CD4-positive, alpha-beta T cell treated with Interleukin-6 at 100 ng/mL for 8 hours (primary cell): ENCODE measurements at places on chromosomes 4 and X.

GRCh38 chr4:181690498-181690897 is 552.7 kb upstream of the TENM3 start:
- no peak for DNase-seq

DNA sequence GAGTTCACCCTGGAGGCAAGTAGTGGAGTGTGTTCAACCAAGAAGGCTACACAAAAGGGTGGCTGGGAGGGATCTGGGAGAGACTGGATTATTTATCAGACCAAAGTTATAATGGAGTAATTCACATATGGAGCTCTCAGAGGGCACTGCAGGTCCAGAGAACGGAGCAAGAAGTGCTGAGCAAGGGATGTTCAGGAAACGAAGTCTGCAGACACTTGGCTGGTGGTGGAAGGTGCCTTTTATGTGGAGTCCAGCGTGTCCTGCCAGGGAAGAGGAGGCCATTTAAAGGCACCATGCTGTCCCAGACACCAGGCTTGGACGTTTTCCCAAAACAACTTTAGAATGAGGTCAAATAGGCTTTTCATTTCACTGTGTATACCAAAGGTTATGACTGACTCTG is 130.1 kb downstream of the CEP135 start:
- DNase-seq = no peak

DNA sequence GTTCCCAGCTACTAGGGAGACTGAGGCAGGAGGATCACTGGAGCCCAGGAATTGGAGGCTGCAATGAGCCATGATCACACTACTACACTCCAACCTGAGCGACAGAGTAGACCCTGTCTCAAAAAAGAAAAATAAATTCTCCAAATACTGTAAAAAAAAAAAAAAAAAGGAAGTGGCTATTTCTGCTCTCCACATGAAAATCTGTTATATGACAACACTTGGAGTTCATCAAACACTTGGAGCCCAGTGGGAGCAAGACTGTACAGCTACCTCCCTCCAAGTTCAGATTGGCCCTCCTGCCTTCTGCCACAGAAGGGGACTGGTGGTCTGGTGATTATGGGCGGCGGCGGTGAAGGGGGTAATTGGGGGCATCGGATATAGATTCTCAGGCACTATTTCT is 9.0 kb upstream of the CLDN34 start:
- no peak for DNase-seq

GRCh38 chr4:190017357-190018200 is 9.5 kb downstream of the FRG2 start:
- no peak for DNase-seq

GRCh38 chr4:82810176-82810575 is 11.6 kb upstream of the SCD5 start:
- no peak for DNase-seq

DNA sequence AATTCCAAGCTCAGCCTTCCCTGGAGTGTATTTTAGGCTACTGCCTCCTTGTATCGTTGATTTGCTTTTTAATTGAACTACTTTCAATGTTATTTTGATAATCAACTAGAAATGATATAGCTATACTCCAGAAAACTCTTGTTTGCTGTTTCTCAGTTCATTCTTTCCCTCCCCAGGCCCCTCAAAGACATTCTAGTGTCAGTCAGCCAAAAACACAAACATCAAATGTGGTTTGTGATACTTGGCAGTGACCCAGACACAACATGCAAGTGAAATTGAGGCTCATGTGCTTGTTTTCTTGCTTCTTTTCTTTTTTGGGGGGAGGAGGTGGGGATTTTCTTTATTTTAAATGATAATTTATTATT is 7.6 kb downstream of the FAT4 start:
- DNase-seq = no peak

DNA sequence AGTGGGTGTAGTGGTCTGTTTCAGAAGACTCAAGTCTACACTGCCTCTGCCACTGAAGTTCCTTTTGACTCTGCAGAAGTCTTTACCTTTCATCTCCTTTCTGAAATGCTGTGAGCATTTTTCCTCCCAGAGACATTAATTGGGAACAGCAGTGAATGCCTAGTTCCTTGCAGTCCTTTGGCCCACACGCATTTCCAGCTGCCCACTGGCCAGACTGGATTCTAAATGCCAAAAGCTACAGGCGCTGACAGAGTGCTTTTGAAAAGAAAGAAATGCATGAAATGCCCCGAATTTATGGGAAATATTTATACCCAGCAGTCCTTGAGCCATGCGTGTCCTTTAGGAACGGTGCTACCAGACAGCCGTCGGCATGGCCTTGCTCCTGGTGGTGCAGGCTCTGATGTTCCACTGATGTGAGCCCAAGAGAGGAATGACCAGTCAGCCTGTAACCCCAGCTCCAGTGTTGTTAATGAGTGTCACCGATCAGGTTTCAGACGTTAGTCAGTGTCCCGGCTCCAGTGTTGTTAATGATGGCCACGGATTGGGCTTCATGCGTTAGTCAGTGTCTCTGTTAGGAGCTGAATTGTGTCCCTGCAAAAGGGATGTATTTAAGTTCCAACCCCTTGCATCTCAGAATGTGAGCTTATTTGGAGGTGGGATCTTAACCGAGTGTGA is 132.6 kb downstream of the TBL1X start:
- no peak for DNase-seq

GRCh38 chr4:103204111-103204510 is 6.0 kb upstream of the CENPE start:
- no peak for DNase-seq

DNA sequence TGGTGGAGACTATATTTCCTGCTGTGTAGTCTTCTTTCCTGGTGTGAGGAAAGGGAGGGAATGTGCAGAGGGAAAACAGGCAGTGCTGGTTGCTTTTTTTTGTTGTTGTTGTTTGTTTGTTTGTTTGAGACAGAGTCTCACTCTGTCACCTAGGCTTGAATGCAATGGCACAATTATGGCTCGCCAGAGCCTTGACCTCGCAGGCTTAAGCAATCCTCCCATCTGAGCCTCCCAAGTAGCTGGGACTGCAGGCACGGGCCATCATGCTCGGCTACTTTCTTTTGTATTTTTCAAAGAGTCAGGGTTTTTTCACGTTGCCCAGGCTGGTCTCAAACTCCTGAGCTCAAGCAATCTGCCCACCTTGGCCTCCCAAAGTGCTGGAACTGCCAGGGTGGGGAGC is 82.5 kb downstream of the RELL1 start:
- DNase-seq = no peak

GRCh38 chr4:93396272-93396671 is 432.3 kb upstream of the ATOH1 start:
- no peak for DNase-seq

DNA sequence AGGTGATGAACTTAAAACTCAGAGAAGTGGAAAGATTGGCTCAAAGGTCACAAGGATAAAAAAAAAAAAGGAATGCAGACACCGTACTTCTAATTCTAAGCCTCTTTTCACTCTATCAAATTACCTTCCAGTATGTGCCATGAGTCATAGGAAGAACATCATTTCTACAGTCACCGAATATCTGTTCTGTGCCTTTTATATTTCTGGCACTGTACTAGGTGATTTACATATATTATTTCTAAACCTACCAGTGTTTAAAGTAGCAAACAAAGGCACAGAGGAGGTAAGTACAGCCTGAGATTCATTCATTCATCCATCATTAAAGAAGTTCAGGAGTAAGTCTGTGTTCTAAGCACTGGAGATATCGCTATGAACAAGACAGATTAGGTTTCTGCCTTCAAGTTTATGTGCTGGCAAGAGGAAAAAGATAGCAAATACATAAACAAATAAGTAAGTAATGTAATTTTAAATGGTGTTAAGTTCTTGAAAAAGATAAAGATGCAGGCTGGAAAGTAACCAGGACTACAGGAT is 65.3 kb downstream of the PALLD start:
- DNase-seq = no peak

DNA sequence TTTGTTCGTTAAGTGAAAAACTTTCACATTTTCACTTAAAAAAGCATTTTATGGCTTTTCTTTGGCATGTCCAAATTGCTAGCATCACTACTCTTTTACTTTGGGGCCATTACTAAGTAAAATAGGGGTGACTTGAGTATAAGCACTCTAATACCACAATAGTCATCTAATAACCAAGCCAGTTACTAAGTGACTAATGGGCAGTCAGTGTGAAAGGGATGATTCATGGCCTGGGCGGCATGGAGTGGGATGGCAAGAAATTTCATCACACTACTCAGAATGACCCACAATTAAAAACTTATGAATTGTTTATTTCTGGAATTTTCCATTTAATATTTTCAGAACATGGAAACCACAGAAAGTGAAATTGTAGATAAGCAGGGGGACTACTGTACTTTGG is 60.9 kb downstream of the BMP15 start:
- DNase-seq = no peak

GRCh38 chrX:37380924-37381323 is 31.8 kb downstream of the PRRG1 start:
- DNase-seq = no peak

DNA sequence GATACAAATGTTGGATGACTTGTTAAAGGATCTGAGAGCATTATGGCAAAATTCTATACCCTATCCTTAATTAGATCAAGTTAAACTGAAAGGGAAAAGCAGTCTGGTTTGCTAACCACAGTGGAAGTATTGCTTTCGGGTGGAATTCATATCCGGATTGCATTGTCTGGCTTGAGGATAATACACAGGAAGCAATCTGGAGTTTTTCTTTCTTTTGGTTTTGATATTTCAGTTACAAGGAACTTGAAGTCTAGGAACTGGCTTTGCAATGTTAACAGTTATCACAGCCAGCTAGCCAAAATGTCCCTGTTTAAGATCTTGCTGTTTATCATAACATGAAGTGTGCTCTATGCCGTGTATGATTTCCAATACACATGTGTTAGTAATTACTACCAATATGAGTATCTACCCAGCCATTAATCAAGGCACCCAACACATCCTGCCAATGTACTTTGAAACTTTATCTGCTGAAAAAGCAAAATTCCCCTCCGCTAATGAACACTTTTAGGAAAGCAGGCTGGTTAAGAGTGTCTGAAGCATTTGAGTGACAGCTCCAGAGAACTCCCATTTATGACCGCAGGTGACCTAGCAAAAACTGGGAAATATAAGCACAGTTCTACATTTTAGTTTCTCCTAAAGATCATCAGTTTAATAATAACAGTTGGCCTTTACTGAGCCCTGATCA is 146.4 kb downstream of the PALLD start:
- DNase-seq = no peak

DNA sequence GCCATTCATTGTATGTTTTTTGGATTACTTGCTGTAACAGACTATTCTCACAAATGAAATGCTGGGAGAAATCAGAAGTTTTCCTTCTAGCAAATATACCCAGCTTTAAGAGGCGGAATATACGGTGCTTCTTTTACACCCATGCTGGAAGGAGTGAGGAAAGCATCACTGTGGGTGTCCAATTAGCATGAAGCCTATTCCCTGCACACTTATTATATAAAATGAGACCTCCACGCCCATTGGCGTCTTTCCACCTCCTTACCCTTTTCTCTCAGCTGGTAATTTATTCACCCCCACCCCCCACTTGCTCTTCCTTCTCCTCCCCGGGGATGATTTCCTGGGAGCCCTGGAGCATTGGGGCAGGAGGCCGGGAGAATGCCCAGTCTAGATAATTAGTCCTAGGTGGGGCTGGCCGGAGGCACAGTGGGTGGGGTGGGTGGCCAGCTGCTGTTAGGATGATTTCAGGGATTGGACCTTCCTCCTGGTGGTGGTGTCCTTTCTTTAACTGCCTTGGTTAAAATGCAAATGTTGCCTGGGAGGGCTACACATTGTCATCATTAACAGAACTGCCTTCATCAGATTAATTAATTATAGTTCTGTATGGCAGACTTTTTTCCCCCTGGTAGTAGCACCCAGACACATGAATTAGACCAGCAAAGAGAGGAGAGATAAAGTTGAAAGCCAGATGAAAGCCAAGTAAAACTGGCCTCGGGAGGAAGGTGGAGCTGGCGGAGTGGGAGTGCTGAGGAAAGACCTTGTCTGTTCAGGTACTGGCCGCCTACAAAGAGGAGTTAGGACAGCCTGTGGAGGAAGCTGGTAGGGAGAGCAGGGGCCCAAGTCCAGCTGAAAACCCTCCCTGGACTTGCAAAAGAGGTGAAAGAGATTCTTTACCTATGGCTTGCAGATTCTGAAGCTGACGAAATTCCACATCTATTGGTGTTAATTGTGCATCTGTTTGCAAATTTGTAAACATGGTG is 11.4 kb downstream of the SHROOM2 start:
- DNase-seq = no peak

DNA sequence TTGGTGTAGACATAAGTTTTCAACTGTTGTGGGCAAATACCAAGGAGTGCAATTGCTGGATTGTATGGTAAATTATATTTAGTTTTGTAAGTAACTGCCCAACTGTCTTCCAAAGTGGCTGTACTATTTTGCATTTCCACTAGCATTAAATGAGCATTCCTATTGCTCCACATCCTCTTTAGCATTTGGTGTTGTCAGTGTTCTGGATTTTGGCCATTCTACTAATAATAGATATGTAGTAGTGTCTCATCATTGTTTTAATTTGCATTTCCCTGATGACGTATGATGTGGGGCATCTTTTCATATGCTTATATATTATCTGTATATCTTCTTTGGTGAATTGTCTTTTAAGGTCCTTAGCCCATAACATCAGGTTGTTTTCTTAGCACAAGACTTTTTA is 17.3 kb downstream of the PGAM4 start:
- DNase-seq = no peak

DNA sequence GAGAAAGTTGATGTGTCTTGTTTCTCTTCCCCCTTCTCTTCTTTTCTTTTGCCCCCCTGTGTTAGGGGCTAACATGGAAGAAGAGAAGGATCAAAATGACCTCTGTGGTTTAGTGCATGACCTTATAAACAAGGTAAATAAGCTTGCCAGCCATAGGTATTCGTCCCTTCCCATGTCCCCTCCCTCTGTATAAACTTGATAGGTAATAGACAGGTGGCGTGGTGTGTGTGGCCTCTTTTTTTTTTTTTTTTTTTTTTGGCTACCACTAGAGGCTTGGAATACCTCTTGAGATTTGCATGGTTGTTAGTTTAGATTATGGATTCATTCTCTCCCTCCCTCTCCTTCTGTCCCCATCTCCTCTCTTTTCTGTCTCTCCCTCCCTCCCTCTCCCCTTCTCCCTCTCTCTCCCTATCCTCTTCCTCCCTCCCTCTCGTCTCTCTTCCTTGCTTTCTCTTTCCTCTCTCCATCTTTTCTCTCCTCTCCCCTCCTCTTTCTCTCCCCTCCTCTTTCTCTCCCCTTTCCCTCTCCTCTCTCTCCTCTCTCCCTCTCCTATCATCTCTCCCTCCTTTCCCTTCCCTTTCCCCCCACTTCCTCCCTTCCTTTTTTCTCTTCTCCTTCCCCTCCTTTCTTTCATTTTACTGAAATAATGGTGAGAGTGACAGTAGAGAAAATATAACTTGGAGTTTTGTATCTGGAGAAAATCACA is 134.4 kb downstream of the AFF1 start:
- no peak for DNase-seq

DNA sequence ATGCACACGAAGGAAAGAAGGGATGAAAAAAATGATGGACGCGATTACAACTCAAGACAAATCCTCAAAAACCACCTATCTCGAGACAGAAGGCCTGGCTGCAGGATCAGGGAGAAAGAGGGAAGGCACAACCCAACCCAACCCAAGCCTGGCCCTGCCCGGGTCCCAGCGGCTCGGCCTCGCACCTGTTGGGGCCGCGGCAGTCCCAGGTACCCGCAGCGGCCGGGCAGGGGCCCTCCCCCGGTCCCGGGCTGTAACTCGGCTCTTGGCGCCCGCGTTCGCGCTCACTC is 464 bp downstream of the RASGEF1B start:
- DNase-seq = no peak
